ENCODE measurements at places on chromosomes 12 and 14.

DNA sequence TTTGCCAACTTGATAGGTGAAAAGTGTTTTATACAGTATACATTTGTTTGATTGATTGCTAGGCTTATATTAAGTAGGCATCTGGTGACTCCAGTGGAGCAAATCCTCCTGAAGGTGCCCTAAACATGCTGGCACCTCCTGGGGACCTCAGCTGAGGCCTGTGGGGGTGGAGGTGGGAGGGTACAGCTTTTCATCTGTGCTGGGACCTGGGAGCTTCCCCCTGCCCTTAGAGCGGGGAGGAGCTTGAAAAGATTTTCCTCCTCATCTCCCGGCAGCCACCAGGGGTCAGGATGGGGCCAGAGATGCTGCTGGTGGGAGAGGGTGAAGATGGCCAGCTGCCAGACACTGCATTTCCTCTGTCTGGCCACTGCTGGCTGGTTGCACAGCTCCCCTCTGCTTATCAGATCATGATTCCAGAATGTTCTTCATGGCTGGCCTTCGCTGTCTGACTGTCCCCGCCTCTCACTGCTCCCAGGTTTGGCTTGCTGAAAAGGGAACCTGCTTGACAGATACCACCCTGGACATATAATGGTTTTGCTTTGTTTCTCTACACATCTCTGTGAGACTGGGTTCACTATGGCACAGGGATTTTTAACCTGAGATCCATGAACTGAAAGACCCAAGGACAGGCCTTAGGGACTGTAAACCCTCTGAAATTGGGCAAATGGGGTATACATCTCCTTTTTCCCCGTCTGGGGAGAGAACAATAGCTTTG is 10.5 kb upstream of the JPH4 start:
- DNase-seq, result peak; percentile 68

DNA sequence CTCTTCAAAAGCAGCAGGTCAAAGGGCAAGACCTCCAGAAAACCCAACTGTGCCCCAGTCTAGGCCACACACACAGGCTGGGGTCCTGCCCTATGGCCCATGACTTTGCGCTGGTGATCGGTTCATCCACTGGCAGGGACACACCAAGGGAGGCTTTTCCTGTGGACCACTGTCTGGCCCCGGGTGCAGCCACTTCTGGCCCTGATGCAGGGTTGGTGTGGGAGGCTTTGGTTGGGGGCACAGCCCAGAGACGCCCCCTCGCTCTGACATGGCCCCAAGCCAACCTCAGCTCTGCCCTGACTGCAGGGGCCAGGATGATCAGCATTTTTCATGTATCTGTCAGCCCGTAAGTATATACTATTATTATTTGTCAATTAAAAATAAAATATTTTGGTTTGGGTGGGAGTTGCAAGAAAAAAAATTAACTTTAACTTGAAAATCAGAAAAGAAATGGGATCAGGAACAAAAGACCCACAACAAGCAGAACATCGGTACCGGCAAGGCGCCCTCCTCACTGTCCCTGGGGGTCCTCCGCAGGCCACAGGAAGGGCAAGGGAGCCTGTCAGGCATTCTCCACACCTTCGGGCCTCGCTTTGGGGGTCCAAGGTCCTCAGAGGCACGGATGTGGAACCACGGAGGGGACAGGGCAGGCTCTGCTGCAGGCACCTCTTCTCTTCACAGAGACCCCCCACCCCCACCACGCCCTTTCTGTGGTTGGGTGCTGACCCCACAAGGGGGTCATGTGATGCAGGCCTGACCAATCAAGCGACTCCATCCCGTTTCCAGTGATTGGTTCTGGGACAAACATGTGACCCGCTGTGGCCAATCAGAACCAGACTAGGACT is 181.5 kb upstream of the SFSWAP start:
- no peak for DNase-seq

GRCh38 chr14:98912655-98913054 is 359.3 kb downstream of the BCL11B start:
- DNase-seq, result no peak

DNA sequence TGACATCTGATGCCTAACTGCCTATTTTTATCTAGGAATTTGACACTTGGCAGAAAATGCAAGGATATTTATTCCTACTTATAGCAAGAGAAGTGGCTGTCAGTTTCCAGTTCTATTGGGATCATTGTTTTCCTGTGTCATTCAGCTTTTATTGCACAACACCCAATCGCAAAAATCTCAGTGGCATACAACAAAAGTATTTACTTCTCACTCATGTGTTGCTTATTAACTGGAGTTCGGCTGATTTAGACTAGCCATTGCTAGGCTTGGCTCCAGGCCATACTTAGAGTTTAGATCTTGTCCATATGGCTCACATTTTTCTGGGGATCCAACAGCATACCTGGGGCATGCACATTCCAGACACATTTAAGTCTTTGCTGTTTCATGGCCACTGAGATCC is 218.6 kb upstream of the SYT1 start:
- DNase-seq, result no peak

- DNase-seq, result no peak
Measured at GRCh38 chr14:38528582-38528981, 272.7 kb upstream of the CLEC14A start.

DNA sequence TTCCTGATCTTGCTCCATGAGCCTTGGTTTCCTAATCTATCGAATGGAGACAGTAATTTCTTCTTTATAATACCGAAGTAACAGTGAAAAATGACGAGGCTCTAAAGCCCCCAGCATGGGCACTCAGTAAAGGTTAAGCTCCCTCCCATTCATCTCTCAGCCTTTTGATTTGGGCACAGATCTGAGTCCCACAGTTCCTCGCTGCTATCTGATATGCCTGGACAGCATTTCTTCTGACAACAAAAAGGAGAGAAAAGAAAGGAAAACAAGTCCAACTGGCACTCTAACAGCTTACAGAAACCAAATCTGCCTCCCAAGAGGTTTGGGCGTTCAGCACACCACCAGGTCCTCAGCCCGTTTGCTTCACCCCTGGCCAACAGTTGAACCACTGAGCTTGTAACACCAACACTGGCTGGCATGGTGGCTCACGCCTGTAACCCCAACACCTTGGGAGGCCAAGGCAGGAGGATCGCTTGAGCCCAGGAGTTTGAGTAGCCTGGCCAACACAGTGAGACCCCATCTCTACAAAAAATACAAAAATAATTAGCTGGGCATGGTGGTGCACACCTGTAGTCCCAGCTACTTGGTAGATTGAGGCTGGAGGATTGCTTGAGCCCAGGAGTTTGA is 19.5 kb downstream of the CCDC88C start:
- DNase-seq, result no peak

- DNase-seq, result no peak
Measured at GRCh38 chr12:132329036-132329719, at the start of gene GALNT9. Gene GALNT9 (minus strand): TSS chr12:132329589. CDS start chr12:132329203, 386 bp downstream.

DNA sequence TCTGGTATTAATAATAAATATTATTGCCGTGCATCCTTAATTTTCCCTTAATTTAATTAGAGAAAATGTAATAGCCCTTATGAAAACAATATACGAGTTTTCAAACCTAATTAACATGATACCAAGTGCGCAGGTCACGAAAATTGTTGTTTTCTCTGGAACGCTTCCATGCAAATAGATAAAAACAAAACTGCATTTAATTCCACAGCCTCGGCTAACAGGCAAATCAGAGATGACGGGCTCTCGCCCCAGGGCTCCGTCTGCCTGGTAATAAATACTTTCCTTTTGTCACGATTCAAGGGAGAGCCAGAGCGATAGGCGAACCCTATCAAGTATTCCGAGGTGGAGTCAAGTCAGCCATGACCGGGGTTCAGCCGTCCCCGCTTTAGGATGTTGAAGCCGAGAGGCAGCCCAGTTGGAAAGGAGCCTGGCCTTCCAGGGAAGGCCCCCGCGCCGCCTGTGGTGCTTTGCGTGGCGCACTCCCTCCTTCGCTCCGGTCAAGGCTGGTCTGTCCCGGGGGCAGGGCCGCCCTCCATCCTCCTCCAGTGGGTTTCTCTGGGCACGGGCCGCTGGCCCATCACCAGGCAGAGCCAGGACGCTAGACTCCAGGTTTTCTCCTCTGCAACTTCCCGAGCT is 137.8 kb upstream of the GSC start:
- DNase-seq, result no peak

DNA sequence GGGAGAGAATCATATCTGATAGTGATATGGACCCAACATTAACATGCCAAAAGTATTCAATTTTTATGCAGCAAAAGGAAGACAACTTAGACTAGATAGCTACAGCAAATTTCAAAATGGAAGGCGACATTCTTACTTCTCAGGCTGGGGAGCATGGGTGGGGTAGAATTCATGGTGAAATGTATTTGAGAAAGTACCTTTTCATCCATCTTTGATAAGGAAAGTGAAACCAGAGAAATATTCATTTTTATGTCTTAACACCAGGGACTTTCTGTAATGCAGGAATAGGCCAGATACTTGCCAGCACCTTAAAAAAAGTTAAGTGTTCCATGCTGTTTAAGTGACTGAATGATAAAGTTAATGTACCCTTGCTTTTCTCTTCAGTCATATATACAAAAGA is 13.4 kb downstream of the BTG1 start:
- no peak for DNase-seq

DNA sequence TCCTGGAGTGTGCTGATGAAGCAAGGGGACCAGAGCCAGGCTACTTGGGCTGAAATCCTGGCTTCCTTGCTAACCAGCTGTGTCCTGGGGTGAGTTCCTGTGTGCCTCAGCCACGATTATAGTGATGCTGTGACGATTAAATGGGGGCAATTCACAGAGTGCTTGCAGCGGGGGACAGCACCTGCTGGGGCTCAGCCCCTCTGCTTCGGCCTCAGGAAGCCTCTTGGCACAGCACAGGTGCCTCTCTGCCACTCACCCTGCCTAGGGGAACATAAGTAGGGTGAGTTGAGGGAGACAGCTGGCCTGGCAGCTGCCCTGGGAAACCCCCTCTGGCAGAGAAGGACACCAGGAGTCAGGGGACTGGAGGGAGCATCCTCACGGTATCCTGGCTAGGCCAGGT is 9.4 kb downstream of the KRT80 start:
- DNase-seq, result no peak

GRCh38 chr14:34147461-34147860 is 196.6 kb upstream of the EGLN3 start:
- DNase-seq, result no peak

- no peak for DNase-seq
Measured at GRCh38 chr14:67646131-67646530, 26.4 kb downstream of the ARG2 start.

- no peak for DNase-seq
Measured at GRCh38 chr14:89504602-89505313, 87.7 kb upstream of the FOXN3 start.

DNA sequence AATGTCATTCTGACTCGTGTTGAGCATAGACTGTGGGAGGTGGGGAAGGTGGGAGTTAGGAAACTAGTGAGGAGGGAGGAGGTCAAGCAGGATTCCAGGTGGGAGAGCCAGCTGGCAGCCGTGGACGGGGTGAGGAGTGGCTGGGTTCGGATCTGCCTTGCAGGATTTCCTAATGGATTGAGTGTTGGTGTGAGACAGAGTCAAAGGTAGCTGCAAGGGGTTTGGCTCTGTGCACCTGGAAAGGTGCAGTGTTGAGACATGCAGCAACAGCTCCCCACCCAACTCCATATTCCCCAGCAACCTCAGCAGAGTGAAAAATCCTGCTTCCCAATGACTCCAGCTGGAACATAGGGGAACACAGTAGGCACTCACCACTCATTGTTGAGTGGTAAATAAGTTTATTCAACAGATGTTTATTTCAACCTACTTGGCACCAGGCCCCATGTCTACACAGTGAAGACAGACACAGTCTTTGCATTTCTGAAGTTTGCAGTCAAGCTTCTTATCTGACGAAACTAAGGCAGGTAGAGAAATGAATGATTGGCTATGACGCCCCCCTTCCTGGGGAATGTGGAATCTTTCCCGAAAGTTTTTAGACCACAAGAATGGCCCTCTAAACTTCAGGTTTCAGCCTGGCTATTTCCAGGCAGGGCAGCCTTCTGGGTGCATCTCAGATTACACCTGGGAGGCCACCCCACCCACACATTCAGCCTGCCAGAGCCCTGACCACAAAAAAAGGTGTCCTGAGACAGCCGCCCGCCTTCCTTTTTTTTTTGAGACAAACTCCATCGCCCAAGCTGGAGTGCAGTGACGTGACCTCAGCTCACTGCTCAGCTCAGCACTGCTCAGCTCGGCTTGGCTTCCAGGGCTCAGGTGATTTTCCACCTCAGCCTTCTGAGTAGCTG is 37.9 kb upstream of the PLEKHG6 start:
- no peak for DNase-seq

DNA sequence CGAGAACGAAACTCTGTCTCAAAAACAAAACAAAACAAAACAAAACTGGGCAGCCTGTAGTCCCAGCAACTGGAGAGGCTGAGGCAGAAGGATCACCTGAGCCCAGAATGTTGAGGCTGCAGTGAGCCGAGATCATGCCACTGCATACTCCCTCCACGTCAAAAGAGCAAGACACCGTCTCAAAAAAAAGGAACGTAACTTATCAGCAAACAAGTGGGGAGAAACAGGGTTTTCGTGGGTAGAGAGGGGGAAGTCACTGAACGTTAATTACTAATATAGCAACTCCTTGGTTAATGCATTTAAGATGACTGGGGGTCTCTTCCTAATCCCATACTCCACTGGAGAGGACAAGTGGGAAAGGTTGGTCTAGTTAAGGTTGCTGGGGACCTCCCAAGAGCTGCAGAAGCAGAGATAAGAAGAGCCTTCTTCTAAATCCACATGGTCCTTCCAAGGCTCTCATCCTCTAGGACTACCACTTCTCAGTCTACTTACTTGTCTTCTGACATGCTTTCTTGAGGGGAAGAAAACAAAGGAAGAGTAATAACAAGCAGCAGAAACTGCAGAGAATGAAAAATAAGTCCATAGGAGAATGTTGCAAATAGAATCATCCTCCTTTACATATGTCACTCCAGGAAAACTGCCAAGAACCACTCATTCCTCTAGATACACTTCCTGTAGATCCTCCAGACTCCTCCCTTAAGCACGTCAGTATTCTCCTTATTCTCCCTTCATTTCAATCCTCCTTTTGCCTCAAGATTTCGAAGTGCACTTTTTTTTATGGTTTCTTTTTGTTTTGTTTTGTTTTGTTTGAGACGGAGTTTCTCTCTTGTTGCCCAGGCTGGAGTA is 5.8 kb downstream of the NUMB start:
- DNase-seq, result no peak

GRCh38 chr12:57734591-57734990 is 4.0 kb downstream of the AGAP2 start:
- no peak for DNase-seq

DNA sequence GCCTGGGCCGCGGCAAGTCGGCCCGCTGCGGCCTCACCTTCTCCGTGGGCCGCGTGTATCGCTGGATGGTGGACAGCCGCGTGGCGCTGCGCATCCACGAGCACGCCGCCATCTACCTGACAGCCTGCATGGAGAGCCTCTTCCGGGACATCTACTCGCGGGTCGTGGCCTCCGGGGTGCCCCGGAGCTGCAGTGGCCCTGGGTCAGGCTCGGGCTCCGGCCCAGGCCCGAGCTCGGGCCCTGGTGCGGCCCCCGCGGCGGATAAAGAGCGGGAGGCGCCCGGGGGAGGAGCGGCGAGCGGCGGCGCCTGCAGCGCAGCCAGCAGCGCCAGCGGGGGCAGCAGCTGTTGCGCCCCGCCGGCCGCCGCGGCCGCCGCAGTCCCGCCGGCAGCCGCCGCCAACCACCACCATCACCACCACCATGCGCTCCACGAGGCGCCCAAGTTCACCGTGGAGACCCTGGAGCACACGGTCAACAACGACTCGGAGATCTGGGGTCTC is 226.2 kb upstream of the CRY1 start:
- no peak for DNase-seq

GRCh38 chr12:6099316-6099715 is 25.2 kb downstream of the VWF start:
- DNase-seq, result no peak

Data from stimulated activated CD4-positive, alpha-beta T cell treated with anti-CD3 and anti-CD28 coated beads, Interleukin-1b, Interleukin-23, amount 100 ng/mL, for 24 hours (primary cell).